ENCODE measurements at places on chromosomes 11 and 22.
A peak's percentile ranks its signal among the peaks of the same experiment; 100 is the strongest.

DNA sequence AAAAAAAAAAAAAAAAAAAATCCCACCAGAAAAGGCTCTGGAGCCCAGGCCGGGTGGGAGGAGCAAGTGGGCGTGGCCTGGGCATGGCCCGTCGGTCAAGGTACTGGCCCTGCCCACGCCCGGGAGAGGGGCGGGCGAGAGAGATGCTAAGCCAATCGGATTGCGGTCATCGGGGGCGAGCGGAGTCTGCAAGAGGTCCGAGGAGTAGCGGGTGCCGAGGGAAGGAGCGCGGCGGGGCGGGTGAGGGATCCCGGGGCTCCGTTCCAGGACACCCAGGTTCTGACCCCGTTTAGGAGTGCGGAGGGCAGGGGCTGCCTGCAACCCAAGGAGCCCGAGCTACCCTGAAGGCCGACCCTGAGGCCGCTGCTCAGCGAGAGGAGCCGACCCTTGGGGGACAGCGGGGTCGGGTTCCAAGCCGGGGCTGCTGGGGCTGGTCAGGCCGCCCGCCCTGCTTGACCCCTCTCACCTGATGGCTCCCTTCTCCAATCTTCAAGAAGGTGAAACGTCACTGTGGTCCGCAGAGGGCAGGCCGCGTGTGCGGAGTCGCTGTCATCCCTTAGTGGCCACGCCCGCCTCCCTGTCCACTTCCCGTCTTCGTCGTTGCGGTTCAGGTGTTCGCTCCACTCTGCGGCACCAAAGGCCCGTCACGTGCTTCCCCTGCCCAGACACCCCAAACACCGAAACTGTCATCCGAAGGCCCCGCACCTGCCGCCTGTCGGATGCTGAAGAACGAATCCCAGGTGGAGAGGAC is 11.1 kb upstream of the TAB1 start:
- no peak for DNase-seq

GRCh38 chr11:37972691-37973090 is 1374.7 kb upstream of the RAG2 start:
- no peak for DNase-seq

DNA sequence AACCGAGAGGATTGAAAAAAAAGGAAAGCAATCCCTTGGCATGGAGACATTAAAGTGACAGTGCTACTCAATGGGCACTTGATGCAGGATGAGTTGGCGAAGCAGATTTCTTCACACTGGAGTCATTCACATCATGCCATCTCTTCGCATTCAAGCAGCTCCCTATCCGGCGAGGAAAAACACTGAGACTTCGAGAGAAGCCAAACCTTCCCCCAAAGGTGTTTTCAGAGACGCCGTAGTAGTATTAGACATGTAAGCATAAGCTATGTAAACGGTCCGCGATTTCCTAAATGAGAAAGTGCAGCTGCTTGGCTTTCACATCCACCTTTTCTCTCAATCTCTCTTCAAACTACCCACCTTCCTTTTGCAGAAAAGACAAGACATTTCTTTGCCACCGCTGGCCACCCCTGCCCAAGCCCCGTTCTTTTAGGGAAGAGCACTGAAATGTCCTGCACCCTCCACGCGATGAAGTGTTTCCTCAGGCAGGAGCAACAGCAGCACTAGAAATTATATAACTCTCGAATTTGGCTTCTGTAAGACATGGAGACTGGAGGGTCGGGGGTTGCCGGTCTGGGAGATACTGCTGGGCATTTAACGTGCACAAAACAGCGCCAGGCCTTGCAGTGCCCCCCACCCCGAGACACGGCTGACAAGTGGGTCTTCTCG is at the start of gene DLG2:
TSS of gene DLG2 (minus strand) at position 13 of the 666 bp plus-strand sequence.
- DNase-seq = peak; percentile 47

GRCh38 chr22:22887621-22888503 is at the start of gene IGLL5:
TSS of gene IGLL5 (plus strand) at chr22:22887816. CDS start at chr22:22888054, 238 bp downstream.
- DNase-seq = no peak

- no peak for DNase-seq
Measured at GRCh38 chr11:97201743-97202612, 812.2 kb downstream of the JRKL start.

DNA sequence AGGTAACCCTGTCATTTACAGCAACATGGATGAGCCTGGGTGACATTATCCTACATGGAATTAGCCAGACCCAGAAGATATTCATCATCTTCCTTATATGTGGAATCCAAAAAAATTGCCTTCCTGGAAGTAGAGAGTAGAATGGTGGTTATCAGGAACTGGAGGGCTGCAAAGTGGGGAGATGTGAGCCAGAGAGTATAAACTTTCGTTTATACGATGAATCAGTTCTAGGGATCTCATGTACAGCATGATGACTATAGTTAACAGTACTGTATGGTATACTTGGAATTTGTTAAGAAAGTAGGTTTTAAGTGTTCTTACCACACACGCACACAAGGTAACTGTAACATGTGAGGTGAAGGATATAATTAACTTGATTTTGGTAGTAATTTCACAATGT is 79.1 kb downstream of the TBC1D22A start:
- no peak for DNase-seq

DNA sequence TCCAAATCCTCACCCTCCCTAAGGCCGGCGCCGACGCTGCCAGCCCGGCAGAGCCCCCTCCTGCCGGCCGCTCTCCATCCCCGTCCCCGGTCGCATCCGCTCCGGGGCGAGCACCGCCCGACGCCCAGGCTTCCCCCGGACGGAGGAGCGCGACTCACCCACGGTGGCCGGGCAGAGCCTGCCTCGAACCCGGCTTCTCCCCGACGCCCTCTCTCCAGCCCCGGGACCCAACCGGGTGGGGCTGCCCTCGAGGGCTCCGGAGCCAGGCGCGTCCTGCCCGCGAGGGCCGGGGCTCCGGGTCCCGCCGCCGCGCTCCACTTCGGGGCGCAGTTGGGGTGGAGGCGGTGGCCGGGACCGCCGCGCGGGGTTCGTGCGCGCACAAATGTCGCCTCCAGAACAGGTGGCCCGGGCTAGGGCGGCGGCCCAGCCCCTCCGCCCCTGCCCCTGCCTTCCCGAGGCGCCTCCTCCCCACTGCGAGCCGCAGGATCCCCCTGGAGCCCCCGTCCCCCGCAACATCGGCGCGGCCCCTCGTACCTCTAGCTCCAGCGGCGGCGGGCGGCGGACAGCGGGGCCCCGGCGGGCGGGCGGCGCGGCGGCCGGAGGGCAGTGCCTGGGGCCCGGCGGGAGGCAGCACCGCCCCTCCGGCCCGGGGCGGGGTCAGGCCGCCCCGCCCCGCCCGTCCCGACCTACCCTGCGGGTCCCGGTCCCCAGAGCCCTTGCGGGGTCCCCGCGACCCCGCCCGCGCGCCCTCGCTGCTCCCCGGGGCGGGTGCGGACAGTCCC is at the start of gene A4GALT:
TSS of gene A4GALT (minus strand) at position 608 of the 782 bp plus-strand sequence. CDS start 26,919 bp downstream, outside the sequence.
- DNase-seq = no peak

GRCh38 chr11:126246636-126247035 is 22.1 kb downstream of the SRPRA start:
- DNase-seq = no peak

GRCh38 chr22:42760806-42761565 is 40.3 kb upstream of the A4GALT start:
- DNase-seq = no peak

DNA sequence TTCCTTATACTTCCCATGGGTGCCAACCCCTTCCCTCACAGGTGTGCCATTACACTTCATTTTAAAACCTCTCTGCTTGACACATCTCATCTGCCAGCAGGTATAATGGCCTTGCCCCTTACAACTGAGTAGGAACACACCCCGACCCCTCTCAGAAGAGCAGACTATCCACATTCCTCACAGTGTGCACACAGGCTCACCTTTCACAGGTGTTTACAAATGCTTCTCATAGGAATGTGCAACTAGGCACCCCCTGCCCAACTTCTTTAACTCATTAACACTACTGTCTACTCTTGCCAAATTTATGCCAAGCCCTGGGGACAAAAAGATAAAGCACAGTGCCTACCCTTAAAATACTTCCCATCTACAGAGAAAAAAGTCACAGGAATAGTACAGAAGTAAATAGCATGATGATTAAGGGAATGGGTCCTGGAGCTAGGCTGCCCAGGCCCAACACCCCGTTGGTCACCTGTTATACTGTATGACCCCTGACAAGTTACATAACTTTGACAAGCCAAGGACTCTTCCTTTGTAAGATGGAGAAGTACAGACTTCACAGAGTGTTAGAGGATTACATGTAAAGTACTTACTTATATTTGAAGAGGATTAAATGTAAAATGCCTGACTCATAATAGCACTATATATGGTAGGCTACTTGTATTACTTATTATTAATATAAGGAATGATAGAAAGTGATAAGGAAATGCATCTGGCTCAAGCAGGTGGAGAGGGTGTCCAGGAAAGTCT is 15.2 kb downstream of the TRIM3 start:
- DNase-seq = no peak

DNA sequence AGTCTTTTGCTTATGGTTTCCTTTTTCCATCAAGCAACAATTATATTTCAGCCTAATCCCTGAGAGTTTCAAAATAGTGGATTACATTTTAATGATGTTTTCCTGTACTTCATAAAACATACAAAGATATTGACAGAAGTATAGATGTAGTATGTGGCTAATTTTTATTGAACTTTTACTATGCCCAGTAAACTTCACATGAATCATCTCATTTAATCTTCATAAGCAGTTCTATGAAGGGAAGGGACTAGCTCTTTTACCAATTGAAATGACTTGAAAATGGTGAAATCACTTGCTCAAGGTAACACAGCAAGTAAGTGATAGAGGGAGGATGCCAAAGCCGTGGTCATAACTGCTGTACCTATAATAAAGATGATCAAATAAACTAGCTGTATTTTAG is 27.5 kb downstream of the RTN3 start:
- no peak for DNase-seq

DNA sequence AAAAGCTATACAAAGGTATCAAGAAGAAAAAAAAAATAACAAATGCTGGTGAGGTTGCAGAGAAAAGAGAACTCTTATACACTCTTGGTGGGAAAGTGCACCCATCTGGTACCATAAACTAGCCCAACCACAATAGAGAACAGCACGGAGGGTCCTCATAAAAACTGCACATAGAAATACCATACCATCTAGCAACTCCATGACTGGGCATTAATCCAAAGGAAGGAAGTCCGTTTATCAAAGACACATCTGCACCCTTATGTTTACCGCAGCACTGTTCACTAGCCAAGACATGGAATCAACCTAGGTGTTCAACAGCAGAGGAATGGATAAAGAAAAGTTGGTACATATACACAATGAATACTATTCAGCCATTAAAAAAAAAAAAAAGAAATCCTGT is 10.8 kb upstream of the CLDN5 start:
- DNase-seq = no peak

GRCh38 chr11:74949753-74950137 is 679 bp downstream of the SPCS2 start:
- DNase-seq = no peak

GRCh38 chr11:35347921-35348331 is 71.4 kb downstream of the SLC1A2 start:
- DNase-seq = no peak

DNA sequence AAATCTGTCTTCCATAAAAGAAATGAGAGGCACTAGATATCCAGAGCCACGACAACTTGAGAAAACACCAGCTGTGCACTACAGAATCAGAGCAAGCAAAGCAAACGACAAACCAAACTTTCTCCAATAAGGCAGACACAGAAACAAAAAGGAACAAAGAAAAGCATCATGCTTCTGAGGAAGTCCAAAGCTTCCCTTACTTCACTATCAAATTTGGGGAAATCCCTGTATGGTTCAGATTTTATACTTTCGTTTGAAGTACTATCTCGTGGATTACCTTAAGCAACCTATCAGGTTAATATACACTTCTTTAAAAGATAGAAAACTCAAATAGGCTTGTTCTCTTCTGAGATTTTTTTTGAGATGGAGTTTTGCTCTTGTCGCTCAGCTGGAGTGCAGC is 27.7 kb downstream of the ALG9 start:
- no peak for DNase-seq

GRCh38 chr22:47940211-47940610 is 1177.8 kb downstream of the TBC1D22A start:
- no peak for DNase-seq

- no peak for DNase-seq
Measured at GRCh38 chr11:67584881-67585873, 1.6 kb downstream of the GSTP1 start.

- DNase-seq = no peak
Measured at GRCh38 chr11:48093323-48093722, 113.0 kb downstream of the PTPRJ start.

GRCh38 chr11:2207773-2208621 is 36.4 kb upstream of the TH start:
- DNase-seq = no peak

- DNase-seq = no peak
Measured at GRCh38 chr11:78727816-78728215, 153.2 kb upstream of the NARS2 start.

GRCh38 chr22:48711669-48712068 is 1116.0 kb downstream of the BRD1 start:
- DNase-seq = no peak

GRCh38 chr11:34916015-34916842 is at the start of the genes APIP and PDHX:
TSS of gene APIP (minus strand) at chr11:34916379. CDS start at chr11:34916284, 95 bp downstream.
TSS of gene PDHX (plus strand) at chr11:34916618. CDS start at chr11:34916656, 38 bp downstream.
- DNase-seq = peak; percentile 98

- DNase-seq = no peak
Measured at GRCh38 chr11:27012234-27012921, 18.5 kb downstream of the FIBIN start.

GRCh38 chr11:2526808-2527381 is 82.1 kb downstream of the KCNQ1 start:
- no peak for DNase-seq

DNA sequence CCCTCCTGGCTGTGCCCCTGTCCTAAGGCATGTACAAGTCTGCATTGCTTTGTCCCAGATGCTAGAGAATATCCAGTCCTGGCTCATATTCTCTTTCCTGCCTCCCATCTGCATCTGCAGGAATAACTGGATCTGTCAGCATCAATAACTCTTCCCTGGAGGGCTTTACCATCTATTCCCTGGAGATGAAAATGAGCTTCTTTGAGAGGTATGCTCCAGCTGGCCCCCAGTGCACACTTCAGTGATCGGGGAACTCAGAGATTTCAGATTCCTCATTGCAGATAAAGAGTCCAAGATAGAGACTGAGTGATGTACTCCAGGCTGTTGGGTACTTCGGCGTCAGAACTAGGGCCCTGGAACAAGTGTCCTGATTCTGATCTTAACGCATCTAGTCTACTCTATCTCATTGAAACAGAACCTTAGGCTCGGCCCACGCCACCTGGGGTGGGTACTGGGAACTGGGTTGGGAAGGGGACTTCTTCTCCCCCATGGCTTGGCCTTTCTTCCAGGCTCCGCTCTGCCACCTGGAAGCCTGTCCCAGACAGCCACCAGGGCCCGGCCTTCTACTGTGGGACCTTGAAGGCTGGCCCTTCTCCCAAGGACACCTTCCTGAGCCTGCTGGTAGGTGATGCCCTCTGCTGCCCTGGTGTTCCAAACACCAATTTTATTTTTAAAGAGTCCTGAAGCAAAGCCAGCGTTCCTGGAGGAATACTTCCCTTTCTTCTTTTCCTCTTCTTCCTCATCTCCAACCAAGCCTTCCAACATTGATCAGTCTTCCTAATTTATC is 17.8 kb upstream of the GLB1L2 start:
- DNase-seq = no peak

DNA sequence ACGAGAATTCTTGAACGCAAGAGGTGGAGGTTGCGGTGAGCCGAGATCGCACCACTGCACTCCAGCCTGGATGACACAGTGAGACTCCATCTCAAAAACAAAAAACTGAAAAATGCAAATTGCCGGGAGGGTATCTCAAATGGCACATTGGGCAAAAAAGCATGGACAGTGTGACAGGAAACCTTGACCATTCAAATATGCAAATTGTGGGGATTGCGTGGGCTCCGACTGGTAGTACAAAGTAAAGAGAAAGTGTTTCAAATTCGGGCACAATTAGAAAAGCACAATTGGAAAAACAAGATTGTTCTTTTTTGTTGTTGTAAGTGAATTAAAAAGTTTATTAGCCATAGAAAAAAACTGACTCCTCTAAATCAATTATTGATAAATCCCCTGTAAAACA is 56.7 kb upstream of the NUP160 start:
- no peak for DNase-seq
